ENCODE measurements at places on chromosomes 4 and X.

GRCh38 chrX:30786374-30786773 lies 102.7 kb downstream of the TAB3 start:
- no peak for DNase-seq

- no peak for DNase-seq
Measured at GRCh38 chr4:70601422-70602039, 9.5 kb downstream of the AMBN start.

GRCh38 chr4:175986668-175987067 lies 79.0 kb upstream of the WDR17 start:
- no peak for DNase-seq

DNA sequence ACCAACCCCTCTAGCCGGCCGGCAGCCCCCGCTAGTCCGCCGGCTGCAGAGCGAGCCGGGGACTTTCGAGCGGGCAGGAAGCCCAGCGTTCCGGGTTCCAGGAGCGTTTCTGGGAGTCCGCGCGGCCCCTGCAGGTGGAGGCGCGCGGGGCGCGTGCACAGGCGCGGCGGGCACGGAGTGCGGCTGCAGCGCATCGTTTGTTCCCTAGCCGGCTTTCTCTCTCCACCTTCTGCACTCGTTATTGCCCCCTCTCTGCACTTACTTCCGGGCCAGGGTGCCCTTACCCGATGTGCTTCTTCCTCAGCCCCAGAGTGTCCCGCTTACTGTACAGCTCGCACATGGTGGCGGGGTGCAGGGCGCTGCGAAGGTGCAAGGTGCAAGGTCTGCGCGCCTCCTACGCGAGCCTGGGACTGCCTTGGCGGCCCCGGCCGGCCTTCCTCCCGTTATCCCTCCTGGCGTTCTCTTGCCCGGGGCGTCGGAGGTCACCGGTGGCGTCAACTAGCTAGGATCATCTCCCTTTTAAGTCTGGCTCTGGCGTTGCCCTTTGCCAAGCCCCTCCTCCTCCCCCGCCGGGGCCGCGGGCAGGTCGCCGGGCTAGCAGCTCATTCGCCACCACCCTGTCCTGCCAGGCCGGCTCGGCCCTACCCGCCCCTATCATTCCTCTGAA lies at the start of gene ETNPPL:
TSS of gene ETNPPL (minus strand) at position 495 of the 667 bp plus-strand sequence. CDS start at position 340, 155 bp downstream.
- no peak for DNase-seq

DNA sequence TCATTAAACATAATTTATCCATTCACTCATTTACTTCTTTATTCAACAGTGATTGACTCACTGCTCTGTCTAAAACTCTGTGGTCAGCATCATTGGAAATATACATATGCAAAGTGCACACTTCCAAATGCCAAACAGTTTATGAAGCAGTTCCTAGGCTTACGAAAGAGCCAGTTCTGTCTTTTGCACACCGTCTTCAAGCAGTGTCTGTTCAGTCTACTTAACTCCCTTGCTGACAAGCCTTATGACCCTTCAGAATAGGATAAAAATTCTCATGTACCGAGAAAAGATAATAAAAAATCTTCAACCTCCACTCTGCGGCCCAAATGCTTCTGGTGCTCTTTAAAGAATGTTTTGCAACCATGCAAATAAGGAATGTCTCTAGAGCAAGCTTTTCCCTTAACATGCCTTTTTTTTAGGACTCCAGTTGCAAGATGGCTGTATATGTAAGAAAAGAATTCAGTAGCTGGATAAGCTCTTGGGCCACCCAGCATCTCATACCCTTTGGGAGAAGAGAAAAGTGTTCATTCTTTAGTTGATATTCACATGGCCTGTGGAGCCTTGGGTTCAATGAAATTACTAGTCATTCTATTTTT lies 1037.0 kb upstream of the SLIT2 start:
- no peak for DNase-seq

GRCh38 chr4:76582074-76582816 lies 147.2 kb downstream of the SHROOM3 start:
- no peak for DNase-seq

GRCh38 chr4:17665346-17665745 lies 50.9 kb downstream of the MED28 start:
- DNase-seq, result no peak

DNA sequence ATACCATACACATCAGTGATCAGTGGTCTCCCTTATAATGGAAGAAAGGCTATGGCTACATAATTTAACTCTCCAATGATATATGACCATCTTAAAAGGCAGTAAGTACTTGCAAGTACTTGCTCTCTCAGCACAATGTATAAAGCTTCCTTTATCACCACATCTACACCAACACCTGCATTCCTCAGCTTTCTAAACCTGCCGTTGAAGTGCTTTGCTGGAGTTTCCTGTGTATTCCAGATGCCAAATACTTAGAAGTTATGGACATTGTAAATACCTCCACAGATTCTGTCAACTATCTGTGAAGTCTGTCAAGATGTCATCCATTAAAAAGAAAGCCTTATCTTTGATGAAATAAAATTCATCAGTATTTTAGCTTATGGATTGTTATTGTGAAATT lies 335.0 kb upstream of the GALNTL6 start:
- no peak for DNase-seq

- DNase-seq, result no peak
Measured at GRCh38 chr4:108170631-108171338, 2.1 kb upstream of the LEF1 start.

GRCh38 chrX:1163231-1163630 lies 49.2 kb downstream of the CRLF2 start:
- DNase-seq, result no peak

DNA sequence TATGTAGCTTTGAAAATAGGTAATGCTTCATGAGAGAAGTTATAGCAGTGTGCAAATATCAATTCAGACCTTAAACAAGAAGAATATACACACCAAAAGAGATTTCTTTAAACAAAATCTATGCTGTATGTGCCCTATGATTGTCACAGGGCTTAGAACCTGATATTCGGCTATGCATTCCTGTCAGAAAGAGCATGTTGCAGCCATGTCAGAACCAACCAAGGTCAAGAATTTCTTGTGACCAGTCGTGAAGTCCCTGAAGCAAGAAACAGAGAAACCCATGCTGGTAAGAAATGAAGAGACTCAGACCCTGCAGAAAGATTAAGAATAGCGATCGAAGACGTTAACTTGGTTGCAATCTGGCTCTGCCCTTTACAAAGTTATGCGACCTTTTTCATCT lies 210.3 kb upstream of the SPIN4 start:
- DNase-seq, result no peak

- no peak for DNase-seq
Measured at GRCh38 chr4:21806991-21807390, 141.6 kb downstream of the KCNIP4 start.

DNA sequence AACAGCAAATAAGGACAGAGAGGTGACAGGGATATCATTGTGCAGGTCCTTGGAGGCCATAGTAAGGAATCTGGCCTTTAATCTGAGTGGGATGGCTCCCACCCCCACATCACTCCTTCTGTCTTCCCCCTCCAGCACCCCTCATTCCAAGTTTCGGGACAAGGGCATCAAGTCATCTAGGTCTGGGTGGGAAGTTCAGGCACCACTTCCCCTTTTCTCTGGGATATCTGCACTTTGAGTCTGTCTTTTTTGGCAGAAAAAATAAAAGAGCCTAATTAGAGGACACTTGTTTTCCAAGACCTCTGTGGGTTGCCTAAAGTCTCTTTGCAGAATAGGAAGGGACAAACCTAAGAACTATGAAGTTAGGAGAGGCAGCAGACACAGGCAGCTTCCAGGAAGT lies 60.1 kb downstream of the FUNDC1 start:
- no peak for DNase-seq

DNA sequence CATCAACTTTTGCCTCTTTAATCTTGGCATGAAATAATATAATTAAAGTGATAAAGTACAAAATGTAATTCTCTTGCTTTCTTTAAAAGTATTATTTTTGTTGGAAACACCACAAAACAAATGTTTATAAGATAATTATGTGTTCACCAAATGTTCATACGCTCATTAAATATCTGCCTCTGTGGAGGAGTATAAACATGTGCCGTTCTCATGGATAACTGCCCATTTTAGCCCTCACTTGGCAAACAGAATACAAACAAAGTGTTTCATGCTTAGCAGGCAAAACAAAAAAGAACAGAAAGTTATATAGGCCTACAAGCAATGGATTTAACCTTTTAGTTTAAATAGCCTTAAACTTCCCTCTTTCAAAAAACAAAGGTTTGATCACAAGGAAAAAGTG lies 800.5 kb upstream of the DIAPH2 start:
- DNase-seq, result no peak

DNA sequence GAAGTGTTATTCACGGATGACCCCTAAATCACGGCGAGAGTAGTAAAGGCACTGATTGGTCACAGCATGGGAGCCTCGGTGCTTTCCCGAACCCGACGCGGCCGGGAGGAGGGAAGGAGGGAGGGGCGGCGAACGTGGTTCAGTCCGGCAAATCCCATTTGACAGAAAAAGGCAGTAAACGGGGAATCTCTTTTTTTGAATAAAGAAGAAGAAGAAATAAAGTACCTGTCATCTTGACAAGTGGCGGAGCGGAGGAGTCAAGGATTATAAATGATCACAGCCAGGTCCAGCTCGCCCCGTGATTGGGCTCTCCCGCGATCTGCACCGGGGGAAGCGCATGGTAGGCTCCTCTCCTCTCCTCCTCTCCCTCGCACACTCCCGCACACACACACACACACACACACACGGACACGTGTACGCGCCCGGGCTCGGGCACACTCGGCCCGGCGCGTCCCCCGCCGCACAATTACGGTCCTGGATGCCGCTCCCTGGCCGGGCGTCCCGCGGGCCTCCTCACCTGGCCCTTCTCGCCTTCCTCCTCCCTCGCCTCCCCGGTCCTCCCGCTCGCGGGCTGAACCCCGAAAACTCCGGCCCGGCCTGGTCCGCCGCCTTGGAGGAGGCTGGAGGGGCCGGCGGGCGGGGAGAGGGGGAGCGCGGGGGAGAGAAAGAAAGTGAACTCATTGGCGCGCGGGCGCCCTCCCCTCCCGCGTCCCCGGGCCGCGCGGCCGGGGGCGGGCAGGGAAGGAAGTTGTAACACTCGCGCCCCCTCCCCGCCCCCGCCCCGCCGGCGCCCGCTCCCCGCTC lies 99.2 kb upstream of the TENM3 start:
- no peak for DNase-seq

DNA sequence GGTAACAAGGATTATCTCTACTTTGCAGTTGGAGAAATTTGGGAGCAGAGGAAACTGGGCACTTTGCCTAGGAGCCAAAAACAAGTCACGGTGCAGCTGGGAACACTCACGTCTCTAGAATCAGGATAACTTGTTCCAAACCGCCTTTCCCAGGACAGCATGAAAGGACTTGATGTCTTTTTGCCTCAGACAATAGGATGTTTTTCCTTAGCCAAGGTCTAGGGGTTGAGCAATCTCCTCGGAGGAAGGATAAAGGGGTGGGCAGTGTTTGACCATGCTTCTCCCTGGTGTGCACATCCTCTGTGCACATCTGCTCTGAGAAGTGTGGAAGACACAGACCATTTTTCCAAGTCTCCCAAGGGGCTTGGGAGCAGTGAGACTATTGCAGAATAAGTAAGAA lies 1.7 kb upstream of the SPARCL1 start:
- DNase-seq, result no peak

GRCh38 chr4:40594261-40595178 lies 35.1 kb downstream of the RBM47 start:
- DNase-seq, result no peak

GRCh38 chrX:53435997-53436396 lies 1.8 kb upstream of the HSD17B10 start:
- peak; percentile 53 for DNase-seq

Measured in lower lobe of right lung (tissue), 2 donors.